Astrocyte of the spinal cord (primary cell): ENCODE measurements at places on chromosomes 16 and 17.

DNA sequence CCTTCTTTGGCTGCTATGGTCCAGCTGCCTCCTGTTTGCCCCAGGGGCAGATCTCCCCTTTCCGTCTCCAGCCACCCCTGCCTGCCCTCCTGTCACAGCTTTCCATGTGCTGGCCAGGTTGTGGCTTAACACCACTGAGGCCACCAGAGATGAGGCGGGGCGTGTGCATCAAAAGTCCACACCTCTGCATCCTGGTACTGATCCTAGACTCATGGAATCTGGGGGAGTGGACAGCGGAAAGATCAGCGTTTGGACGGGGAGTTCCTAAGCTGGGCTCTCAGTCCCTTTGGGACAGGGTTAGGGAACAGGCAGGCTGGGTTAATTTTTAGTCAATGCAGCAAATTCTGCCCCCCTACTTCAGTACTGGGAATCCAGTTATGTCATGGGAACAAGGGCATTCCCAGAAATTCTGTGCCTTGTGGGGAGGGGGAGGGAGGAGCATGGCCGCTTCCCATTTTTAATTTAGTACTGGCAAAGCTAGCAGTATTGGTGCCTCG, 3.9 kb downstream of the IGFBP4 start:
- no peak for DNase-seq

GRCh38 chr17:7391307-7391706, 3.0 kb downstream of the PLSCR3 start:
- DNase-seq, result no peak

DNA sequence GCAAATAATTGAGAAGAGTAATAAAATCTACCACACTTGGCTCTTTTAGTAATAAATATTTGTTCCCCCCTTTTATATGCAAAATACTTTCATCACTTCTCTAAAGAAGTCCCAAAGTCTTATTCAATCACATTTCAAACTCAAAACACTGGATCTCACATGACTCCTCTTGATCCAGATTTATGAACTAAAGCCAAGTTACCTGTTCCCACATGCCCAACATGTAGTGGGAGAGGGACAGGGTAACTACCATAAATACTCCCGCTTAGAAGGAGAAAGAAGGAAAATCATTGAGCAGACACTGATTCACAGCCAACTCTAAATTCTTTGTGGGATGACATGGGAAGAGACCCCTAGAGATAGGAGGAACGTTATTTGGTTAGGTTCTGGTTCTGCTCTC, 64.9 kb upstream of the PMFBP1 start:
- no peak for DNase-seq

GRCh38 chr17:46028374-46028773, 29.3 kb downstream of the STH start:
- no peak for DNase-seq

DNA sequence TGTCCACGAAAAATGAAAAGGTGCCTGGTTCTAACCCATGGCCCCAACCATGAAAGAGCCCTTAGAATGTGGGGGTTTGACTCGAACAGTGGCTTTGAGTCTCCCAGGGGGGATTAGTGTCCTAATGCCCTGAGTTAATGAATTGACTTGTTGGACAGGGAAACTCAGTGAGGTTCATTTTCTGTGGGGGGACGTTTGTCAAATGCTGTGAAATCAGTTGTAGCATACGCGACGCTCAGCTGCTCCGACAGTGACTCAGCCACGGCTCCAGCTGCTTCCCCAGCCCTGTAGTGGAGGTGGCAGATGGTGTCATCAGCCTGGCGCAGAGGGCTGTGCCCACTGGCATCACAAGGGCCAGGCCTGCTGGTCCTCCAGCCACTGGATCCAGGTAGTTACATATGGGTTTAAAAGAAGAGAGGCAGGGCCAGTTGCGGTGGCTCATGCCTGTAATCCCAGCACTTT, 3.9 kb upstream of the TMEM235 start:
- no peak for DNase-seq
